ENCODE measurements at places on chromosomes 1 and 21.
A peak's percentile ranks its signal among the peaks of the same experiment; 100 is the strongest.

GRCh38 chr1:246450611-246451251 lies 56.3 kb downstream of the SMYD3 start:
- peak; percentile 49 for DNase-seq

GRCh38 chr1:30425046-30425445 lies 298.3 kb downstream of the MATN1 start:
- DNase-seq = no peak

DNA sequence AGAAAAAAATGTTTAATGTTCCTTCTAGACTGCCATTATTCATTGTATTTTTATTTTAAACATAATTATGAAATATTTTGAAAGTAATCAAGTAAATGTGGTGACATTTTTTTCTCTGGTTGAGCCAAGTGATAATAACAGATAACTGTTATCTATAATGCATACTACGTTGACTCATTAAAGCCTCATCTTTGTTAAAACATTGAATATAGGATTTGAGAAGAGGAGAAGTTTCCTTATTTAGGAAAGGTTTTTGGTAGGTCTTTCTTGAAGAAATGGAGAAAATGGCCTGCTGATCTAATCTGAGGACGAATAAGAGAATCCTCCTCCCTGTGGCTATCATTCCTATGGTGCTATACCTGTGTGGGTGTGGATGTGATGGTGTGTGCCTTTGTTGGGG lies 89.0 kb downstream of the NFIA start:
- DNase-seq = no peak

GRCh38 chr1:58852731-58853485 lies 69.1 kb upstream of the JUN start:
- no peak for DNase-seq

- DNase-seq = no peak
These were observed 782 bp downstream of the CSDE1 start for GRCh38 chr1:114756949-114757454.

- no peak for DNase-seq
These were observed 64.8 kb downstream of the SYF2 start for GRCh38 chr1:25167269-25168192.

DNA sequence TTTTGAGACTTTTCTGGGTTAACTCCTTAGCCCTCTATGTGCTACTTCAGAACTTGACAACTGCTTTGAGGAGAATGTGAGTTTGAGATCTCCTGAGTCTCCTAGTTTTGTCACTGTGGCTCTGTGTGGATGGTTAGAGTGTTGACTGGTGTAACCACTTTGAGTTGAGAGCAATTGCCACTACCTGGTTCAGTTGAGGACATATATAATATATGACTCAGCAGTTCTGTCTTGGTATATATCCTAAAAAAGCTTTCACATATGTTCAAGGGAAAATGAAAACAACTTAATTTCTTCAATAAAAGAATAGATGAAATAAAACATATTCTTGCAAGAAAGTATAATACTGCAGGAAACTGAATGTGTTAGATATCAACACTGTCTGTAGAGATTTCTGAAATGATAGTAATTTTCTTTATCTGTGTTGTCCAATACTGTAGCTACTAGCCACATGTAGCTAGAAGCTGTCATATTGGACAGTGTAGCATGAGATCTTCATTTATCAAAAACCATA lies 96.7 kb upstream of the QSOX1 start:
- DNase-seq = no peak

DNA sequence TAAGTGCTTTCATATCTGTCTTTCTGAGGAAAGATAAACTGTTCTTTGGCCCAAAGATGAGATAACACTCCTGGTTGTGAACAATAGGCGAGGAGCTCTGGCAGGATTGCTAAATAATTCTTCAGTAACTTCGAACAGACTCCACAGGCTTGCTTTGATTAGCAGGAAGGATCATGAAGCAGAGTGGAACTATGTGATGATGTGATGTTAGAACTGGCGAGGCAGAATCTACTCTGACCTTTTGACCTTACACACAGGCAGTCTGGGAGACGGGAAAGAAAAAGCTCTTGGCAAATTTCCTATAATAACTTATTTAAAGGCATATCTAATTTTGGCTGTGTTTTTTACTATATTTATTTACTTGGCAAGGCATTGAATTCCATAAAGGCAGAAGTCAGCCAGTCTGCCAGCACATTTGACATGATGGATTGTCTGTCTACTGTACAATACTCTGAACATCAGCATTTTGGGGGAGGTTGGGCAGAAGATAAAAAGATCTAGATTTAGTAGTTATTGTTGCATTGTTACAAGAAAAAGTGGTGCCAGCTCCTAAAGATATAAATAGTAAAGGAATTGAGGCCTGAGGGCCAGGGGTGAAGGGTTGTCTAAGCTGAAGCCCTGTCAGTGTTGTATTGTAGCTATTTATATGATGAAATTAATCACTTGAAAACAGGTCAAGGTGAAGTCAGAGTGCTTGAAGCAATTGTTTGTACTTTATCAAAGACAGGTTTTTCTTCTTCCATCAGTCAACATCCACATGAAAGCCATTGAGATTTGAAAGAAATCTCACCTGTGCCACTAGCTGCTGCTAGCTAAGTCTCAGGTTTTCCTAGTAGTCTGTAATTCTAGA lies 708.8 kb downstream of the LTN1 start:
- DNase-seq = no peak

GRCh38 chr1:158122833-158123388 lies 57.8 kb upstream of the CD1D start:
- DNase-seq = no peak

- no peak for DNase-seq
These were observed 23.6 kb upstream of the PLEKHA6 start for GRCh38 chr1:204383163-204383904.

DNA sequence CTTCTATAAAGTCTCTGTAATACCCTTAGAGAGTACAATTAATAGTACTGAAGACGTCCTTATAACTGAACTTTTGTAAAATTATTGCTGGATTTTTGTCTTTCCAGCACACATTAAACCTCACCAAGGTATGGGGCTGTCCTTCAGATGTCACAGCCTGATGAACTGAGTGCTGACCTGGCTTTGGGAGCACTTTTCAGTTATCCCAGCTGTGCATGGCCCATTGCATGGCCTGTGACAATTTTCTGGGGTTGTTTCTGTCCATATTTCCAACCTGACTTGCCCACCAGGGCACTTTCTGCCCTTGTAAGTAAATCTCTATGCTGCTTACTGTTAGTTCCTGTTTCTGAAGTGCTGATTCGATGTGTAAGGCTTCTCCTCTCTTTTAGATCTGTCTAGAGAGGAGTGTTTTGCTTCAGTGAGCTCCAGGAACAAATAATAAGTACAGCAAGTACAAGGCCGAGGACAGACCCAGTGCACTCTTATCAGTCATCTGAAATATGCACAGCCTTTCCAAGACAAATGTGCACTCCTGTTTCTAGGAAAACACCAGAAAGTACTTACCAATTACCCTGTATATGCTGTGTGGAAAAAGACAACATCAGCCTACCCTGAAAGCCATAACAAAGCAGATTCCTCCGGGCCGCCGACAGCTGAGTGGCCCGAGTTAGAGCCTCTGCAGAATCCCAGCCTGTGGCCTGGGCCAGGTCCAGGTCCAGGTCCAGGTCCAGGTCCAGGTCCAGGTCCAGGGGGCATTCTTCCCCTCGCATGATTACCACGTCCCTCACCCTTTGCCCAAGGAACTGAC lies 121.7 kb downstream of the DHRS3 start:
- no peak for DNase-seq

DNA sequence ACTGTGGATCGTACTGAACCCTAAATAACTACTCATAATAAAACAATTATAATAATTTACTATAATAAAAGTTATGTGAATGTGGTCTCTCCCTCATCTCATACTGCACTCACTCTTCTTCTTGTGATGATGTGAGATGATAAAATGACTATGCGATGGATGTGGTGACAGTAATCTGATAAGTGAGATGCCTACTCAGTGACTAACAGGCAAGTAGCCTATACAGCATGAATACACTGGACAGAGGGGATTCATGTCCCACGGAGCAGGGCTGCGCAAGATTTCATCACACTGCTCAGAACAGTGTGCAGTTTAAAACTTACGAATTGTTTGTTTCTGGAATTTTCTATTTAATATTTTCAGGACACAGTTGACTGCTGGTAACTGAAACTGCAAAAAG lies 304.0 kb downstream of the DUSP10 start:
- no peak for DNase-seq

DNA sequence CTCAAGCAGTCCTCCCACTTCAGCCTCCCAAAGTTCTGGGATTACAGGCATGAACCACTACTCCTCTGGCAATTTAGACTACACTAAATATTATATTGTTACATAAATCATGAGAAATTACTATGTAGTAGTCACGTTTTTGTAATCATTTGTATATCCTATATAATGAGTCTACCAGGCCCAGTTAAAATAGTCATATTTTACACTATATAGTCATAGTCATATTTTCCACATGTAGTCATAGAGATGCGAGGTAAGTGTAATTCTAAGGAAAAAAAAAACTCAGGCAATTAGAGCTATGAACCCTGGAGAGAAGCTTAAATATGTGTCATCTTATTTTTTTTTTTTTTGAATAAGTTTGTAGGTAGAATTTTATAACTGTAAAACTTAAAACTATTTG lies 90.0 kb downstream of the FNBP1L start:
- no peak for DNase-seq

DNA sequence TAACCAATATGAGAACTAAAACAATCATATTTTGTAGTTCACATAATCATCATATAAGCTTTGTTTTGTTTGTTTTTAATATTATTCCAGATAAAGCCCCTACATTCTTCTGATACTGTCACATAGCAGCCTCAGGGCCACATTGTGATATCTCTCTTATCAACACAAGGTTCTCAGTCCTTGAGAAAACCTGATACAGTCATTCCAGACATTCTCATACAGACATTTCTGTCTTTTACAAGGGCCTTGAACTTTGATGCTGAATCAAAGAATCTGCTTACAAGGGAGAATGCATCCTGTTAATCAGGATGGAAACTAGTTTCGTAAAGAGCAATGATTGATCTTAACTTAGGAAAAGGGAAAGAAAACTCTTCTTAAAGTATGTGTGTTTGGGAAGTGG lies 12.7 kb upstream of the VCAM1 start:
- no peak for DNase-seq

- no peak for DNase-seq
These were observed 23.1 kb downstream of the SNAP47 start for GRCh38 chr1:227758366-227758765.

GRCh38 chr1:72724951-72725861 lies 442.9 kb upstream of the NEGR1 start:
- DNase-seq = no peak

- DNase-seq = no peak
These were observed 36.4 kb downstream of the LYPLAL1 start for GRCh38 chr1:219210067-219210466.

DNA sequence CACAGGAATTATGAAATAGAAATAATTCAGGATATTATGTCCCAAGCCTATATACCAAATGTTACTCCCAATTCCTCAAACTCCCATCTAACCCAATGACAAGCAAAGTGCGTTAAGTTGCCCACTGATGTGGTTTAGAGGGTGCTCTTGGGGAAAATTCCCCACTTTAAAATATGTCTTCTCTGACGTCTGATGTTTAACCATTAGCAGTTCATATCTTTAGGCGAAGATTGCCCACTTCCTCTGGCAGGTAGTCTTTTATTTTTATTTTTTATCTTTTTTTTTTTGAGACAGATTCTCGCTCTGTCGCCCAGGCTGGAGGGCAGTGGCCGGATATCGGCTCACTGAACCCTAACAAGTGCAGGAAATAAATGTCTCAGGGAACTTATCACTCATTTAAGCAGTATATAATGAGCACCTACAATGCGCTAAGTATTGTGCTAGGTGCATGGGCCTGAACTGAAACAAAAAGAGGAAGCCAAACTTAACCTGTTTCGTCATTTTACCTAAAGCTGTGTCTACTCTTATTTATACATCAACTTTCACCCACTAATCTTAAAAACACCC lies 1.3 kb upstream of the LYST start:
- no peak for DNase-seq

DNA sequence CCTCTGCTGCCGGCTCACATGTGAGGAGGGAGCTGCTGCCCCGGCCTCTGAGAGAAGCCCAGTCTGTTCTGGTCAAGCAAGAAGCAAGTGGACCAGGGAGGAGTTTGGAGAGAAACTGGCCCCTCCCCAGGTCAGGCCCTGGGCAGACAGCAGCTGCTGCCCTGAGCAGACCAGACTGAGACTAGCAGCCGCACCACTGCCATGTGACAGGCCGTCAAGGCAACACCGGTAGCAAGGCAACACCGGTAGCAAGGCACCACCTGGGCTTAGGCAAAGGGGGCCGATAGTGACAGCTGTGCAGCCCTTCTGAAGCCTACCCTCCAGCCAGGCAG lies 50.3 kb downstream of the ARHGEF16 start:
- no peak for DNase-seq

GRCh38 chr1:156128308-156128653 lies 13.8 kb downstream of the LMNA start:
- DNase-seq = no peak

GRCh38 chr21:29152916-29153315 lies 22.5 kb downstream of the MAP3K7CL start:
- no peak for DNase-seq

DNA sequence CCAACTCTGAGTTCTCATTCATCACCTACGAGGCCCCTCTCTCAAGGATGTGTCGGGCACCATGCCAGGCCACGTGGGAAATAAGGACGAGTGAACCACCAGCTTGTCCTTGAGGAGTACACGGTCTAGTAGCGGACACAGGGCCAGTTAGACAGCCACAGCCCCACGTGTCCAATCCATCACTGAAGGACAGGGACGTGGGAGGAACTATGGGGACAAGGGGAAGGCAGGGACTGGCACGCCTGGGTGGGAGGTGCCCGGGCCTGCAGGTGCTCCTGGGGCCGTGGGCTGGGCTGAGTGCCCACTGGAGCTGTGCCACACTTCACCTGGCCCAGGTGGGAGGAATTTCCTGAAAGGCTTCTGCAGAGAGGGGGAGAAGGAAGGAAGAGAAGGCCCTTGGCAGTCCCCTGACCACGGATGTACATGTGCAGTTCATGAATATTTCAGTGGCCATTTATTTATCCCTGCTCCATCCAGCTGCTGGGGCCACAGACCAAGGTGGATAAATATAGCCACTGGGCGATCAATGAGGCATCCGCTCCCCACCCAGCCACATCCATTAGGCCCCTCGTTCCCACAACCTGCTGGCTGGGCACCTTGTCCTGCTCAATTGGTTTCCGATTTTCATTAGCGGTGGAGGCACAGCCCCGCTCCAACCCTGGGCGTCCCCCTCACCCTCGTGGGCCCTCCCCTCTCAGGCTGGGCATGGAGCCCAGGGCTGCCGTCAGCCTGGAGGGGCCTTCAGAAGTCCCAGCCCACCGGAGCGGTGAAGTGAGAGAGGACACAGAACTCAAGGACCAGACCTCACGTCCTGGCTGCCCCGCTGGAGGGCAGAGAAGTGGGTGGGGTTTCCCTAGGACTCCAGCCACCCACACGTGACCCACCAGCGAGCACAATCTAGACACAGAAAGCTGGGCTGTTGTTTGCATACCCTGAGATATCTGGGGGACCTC lies 59.5 kb downstream of the CASZ1 start:
- peak; percentile 38 for DNase-seq

- no peak for DNase-seq
These were observed 16.8 kb upstream of the MARK1 start for GRCh38 chr1:220511179-220511578.

Data from NCI-H2081 treated with DMSO at 0.1 percent for 48 hours (cell line).